ENCODE measurements at places on chromosomes 2 and 18. TPM values are rescaled to one million over a fixed set of nuclear protein-coding genes. Genes with fewer than 3 reads are reported as not detected.

- DNase-seq = no peak
Measured at GRCh38 chr2:5925604-5926003, 233.4 kb downstream of the SOX11 start.

The EML6 gene
- total RNA-seq = 4.0 TPM

The MAP3K19 gene
- total RNA-seq = not detected

DNA sequence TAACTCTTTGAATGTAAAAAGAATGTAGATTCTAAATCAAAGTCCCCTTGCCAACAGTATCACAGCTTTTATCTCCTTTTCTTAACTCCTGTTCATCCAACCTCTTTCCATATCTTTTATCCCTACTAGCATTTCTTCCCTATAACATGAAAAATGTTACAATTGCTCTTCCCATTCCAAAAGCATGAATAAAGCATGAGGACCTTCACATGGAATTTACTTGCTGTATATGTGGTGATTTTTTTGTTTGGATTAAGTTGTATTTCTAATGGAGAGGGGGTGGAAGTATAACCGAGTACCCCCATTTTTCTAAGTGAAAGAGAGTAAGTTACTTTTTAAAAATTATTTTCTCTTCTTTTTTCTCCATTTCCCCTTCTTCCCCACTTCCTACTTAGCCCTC is 94.9 kb upstream of the RBBP8 start:
- DNase-seq = no peak

DNA sequence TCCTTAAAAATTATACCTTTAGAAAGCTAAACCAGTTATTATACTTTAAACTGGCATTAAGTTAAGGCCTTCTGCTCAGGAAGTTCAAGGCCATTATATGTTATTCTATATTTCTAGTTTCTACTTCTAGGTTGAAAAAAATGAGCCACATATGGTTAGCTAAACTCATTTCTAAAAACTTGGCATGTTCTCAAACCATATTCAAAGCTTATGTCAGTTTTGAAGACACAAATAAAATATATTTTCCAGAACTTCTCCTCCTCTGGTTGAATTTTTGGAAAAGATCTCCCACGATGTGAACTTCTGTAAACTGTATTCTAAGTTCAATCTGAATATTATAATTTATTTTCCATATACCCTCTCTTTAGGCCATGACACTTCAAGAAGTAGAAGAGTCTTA is 103.5 kb downstream of the NYAP2 start:
- no peak for DNase-seq

DNA sequence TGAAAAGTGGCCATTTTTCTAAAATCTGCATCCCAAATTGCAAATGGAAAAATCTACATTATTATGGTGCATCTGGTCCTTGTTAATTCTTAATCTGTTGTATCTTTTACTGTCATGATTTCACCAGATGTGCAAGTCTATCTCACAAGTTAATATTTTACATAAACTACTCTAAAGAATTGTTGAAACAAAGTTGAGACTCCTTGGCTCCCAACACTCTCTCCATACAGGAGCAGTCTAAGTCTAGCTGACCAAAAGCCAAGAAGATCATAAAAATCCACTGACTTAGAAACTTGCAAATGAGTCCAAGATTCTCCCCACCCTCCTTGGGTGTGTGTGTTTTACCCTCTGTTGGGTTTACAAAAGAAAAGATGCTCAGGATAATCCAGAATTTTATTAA is 85.1 kb downstream of the NCKAP5 start:
- no peak for DNase-seq

GRCh38 chr2:50273003-50273402 is 758.9 kb downstream of the NRXN1 start:
- no peak for DNase-seq
